ENCODE measurements at places on chromosomes 2 and 18. TPM values are rescaled to one million over a fixed set of nuclear protein-coding genes. Genes with fewer than 3 reads are reported as not detected.

- DNase-seq, result peak; percentile 21
Observed at GRCh38 chr2:232387451-232388171, 9.1 kb downstream of the ALPP start.

DNA sequence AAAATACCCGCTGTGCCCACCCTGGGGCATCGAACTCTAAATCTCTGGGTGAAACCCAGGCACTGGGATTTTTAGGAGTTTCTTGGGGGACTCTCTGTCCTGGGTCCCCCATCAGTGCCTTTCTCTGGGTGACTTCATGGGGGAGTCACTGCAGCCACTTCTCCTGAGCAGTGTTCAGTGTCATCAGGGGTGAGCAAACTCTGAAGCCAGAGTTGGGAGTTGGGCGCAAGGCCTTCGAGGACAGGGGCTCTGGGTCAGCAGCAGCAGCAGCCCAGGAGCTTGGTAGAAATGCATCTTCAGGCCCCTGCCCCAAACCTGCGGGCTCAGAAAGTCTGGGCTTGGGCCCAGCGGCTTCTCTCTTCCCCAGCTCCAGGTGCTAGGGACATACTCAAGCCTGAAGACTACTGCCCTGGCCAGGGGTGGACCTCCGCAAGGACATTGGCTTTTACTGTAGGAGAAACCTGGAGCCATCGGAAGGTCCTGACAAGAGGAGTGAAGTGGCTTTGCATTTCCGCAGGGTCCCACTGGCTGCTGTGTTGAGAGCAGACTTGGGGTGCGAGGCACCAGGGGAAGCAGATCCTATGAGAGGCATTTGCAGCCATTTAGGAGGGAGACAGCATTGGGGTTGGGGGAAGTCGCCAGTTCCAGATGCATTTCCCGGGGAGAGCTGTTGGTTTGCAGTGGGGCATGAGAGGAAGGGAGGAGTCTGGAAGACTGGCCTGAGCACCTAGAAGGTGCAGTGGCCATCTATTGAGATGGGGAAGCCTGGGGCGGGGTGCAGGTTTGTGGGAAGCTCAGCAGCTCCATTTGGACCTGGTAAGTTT is 51.5 kb upstream of the FAHD2A start:
- no peak for DNase-seq

DNA sequence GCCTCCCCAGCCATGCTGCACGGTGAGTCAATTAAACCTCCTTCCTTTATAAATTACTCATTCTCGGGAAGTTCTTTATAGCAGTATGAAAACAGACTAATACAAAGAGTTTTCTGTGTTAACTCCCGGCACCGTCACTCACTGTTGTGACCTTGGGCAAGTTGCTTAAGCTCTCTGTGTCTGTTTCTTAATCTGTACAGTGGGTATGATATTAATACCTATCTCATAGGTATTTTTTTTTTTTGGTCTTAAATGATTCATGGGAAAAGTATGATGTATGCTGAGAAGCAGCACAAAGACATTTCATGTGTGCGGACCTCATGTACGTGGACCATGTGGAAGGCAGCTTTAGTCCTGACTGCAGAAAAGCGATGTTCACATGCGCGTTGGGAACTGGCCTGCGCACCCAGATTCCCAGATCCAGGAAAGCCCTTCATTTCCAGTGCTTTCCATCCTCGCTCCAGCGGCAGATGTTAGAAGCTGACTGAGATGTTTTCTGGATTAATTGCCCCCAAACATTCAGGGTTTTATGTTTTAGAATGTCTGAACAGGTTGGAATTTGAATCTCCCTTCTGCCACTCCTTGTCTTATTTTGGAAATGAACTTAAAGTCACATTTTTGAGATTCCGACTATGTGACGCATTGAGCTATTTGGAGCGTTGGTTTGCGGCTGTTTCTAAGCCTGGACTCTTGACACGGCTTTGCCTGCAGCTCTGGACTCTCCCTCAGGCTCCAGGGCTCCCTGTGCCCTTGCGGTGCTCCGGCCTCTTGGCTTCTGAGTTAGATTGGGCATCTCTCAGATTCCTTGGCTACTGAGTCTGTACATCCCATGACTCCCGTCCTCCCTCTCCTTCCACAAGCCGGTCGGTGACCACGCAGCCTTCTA is 61.4 kb downstream of the SLC4A3 start:
- DNase-seq, result peak; percentile 38

- DNase-seq, result no peak
Observed at GRCh38 chr2:191066197-191066918, 52.4 kb upstream of the STAT1 start.

- peak; percentile 80 for DNase-seq
Observed at GRCh38 chr2:111930875-111931274, 32.5 kb downstream of the MERTK start.

Gene DSG4
- not detected for total RNA-seq
